Nephron progenitor cell (in vitro differentiated cells): ENCODE measurements at places on chromosomes 16 and 17.

DNA sequence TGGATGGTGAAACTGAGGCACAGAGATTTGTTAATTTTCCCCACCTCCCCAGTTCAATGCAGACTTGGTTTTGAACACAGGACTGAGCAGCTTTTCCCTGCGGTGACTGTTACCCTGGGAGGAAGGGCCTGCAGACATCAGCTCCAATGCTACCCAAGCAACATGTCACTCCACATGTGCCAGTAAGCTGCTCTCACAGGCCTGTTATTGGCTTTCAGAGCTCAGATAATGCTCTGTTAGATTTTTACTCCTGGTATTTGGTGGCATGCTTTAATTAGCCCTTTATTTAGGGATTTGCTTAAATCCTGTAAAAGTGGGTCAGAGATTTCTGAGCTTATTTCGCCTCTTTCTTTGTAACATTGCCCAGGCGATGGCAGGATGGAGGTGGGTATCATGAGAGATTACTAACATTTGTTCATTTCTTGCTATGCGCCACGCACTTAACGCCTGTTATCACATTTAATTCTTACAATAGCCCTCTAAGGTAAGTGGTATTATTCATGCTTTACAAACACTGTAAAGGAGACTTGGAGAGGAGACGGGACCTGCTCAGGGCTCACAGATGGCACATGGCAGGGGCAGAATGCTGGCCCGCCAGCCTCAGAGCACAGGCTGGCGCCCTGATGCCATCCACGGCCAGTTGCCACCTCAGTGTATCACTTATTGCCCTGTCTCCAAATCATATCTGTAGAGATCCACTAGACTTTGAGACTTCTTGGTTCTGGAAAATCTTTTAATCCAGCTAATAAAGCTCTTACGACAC lies 84.0 kb upstream of the CACNG5 start:
- no peaks in the 10 kb centered on the region for H3K27me3 ChIP-seq
- H3K4me1 ChIP-seq: peaks cover 45% of the 10 kb centered on the region
- no peak for DNase-seq
- no peak overlapping the region for H3K27ac ChIP-seq
- H3K4me3 ChIP-seq: no peak overlapping the region

DNA sequence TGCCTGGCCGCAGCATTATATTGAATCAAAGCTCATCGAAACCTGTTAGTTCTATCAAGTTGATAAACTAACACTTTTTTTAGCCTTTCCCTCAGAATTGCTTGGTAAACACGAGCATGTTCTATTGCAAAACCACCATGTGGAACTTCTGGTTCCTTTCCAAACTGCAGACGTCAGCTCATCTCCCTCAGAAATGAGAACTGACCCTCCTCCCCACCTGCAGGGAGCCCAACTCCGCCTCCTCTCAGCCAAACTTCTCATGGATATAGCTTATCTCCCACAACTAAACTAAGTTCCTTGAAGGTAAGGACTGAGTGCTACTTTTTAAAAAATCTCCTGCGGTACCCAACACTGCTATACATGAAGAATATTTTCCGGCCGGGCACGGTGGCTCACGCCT lies 6.7 kb downstream of the SHMT1 start:
- peaks cover 50% of the 10 kb centered on the region for H3K36me3 ChIP-seq
- no peak overlapping the region for H3K27ac ChIP-seq
- peaks cover 4% of the 10 kb centered on the region for H3K27me3 ChIP-seq
- H3K4me1 ChIP-seq: peaks cover 6% of the 10 kb centered on the region

DNA sequence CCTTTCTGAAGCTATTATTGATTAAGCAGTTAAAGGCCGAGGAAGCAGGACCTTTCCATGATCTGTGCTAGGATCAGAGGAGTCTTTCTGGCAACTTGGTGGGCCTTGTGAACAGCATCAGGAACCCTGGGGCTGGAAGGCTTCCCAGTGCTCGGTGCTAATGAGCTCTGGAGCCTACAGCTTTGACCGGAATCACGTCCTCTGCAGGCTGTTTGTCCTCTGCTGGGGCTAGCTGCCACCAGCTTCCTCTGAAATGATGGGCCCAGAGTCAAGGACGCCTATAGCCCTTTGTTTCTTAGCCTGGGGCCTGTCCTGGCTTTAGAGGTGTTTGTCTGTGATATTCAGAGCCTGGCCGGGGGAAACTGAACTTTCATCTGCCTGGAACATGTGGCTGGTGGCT lies 111.6 kb downstream of the SHISA9 start:
- H3K27me3 ChIP-seq: peaks cover 6% of the 10 kb centered on the region
- no peak for DNase-seq
- H3K4me1 ChIP-seq: peaks cover 32% of the 10 kb centered on the region
- no peak overlapping the region for H3K27ac ChIP-seq
- H3K4me3 ChIP-seq: no peak overlapping the region

- no peaks in the 10 kb centered on the region for H3K36me3 ChIP-seq
- H3K4me3 ChIP-seq: no peak overlapping the region
- H3K4me1 ChIP-seq: peaks cover 8% of the 10 kb centered on the region
Measured at GRCh38 chr17:31722251-31723056, 136.6 kb downstream of the COPRS start.

GRCh38 chr16:20385844-20386832 lies 18.4 kb downstream of the PDILT start:
- H3K36me3 ChIP-seq: no peaks in the 10 kb centered on the region
- peak overlapping the region; percentile 28 for H3K4me3 ChIP-seq
- H3K4me1 ChIP-seq: no peaks in the 10 kb centered on the region
- peak; percentile 81 for DNase-seq

- no peak overlapping the region for H3K4me3 ChIP-seq
- H3K36me3 ChIP-seq: no peaks in the 10 kb centered on the region
- H3K4me1 ChIP-seq: peaks cover 9% of the 10 kb centered on the region
- H3K27ac ChIP-seq: no peak overlapping the region
- no peak for DNase-seq
- peaks cover 3% of the 10 kb centered on the region for H3K27me3 ChIP-seq
Measured at GRCh38 chr17:10797476-10798328, 6.2 kb downstream of the TMEM238L start.

DNA sequence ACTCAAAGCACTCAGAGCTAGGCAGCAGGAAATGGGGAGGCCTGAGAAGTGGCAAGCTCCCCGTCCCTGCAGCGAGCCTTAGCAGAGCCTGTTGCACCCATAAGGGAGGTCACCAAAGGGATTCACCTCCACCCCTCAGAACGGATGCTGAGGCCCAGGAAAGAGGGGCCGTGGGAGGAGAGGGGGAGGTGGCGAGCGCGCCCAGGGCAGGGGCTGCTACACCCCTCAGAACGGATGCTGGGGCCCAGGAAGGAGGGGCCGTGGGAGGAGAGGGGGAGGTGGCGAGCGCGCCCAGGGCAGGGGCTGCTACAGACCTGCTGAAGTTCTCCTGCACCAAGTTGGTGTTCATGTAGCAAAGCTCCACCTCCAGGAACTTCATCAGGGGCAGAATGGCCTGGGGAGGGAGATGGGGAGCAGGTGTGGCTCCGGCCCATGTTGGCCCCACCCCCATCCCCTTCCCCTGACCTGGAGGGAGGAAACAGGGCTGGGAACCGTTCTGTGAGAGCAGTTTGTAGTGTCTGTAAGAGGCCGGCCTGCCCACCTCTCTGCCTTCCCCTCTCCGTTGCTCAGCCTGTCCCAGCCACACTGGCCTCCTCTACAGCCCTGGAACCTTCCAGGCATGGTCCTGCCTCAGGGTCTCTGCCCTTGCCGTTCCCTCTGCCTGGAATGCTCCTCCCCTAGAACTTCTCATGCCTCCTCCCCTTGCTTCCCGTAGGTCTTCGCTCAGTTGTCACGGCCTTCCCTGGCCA lies 11.4 kb downstream of the UNC13D start:
- H3K27me3 ChIP-seq: no peaks in the 10 kb centered on the region
- H3K36me3 ChIP-seq: no peaks in the 10 kb centered on the region

GRCh38 chr16:89575247-89576152 lies at the start of gene CPNE7:
TSS of gene CPNE7 (plus strand) at chr16:89575758. CDS start at chr16:89575898, 140 bp downstream.
- peaks cover 26% of the 10 kb centered on the region for H3K4me1 ChIP-seq
- peak; percentile 55 for DNase-seq
- H3K27ac ChIP-seq: no peak within 1 kb of the TSS
- H3K36me3 ChIP-seq: no peaks in the 10 kb centered on the region

- H3K27me3 ChIP-seq: peaks cover 19% of the 10 kb centered on the region
- no peak overlapping the region for H3K27ac ChIP-seq
- no peaks in the 10 kb centered on the region for H3K4me1 ChIP-seq
- H3K4me3 ChIP-seq: no peak overlapping the region
Measured at GRCh38 chr17:3440451-3440850, 6.8 kb upstream of the OR1E2 start.

DNA sequence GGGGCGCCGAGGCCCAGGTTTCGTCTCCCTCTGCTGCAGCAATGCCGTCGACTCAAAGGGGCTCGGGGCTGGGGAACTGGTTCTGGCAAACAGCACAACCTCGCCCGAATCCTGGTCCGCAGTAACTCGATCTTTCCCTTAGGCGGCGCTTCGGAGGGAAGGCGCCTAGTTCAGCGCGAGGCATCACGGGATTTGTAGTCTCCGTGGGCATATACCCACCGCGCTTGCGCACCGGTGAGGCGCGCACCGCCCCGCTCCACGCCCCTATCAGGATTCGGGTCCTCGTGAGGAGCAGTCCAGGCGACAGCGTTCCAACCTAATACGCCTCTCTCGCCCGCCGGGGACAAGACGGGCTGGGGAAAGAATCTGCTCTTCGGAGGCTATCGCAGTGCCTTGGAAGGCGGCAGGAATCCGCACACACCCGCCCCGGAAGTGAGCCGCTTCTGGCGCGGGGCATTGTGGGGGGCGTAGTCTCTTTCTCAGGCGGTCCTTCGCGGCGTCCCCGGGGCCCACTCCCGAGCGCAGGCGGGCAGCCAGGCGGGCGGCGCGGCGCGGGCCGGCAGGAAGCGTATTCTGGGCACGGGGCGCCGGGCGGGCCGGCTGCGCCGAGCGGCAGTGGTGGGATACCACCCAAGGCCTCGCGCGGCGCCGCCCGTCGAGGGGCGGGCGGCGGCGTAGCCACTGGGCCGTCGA lies at the start of gene THAP11:
TSS of gene THAP11 (plus strand) at position 505 of the 693 bp plus-strand sequence. CDS start 235 bp downstream, outside the sequence.
- peak within 1 kb of the TSS; percentile 99 for H3K27ac ChIP-seq
- DNase-seq: peak; percentile 96
- H3K27me3 ChIP-seq: peaks cover 4% of the 10 kb centered on the region
- no peaks in the 10 kb centered on the region for H3K36me3 ChIP-seq
- peaks cover 48% of the 10 kb centered on the region for H3K4me1 ChIP-seq

DNA sequence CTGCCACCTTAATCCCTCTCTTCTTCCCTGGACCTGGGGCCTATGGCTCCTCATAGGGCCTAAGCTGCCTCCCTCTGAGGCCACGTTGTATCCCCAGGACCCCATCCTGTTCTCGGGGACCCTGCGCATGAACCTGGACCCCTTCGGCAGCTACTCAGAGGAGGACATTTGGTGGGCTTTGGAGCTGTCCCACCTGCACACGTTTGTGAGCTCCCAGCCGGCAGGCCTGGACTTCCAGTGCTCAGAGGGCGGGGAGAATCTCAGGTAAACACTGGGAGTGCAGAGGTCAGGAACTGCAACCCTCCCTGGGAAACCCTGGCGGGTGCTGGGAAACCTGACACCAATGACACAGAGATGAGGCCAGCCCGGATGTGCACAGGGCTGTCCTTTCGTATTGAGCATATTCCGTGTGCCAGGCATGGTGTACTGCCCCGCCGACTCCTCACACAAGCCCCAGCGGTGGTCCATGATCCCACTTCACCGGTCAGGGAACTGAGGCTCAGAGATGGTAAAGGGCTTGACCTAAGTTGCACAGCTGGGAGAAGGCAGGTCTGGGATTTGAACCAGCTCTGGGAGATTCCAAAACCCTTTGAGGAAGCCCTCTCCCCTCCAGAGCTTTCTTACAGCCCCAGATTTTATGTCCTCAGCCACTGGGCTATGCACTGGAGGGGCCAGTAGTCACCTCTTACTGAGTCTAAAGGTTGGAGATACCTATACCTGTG lies 22.9 kb downstream of the ANKRD40 start:
- DNase-seq: peak; percentile 55
- peak overlapping the region; percentile 70 for H3K4me3 ChIP-seq
- H3K36me3 ChIP-seq: no peaks in the 10 kb centered on the region
- H3K27ac ChIP-seq: peak overlapping the region; percentile 98

DNA sequence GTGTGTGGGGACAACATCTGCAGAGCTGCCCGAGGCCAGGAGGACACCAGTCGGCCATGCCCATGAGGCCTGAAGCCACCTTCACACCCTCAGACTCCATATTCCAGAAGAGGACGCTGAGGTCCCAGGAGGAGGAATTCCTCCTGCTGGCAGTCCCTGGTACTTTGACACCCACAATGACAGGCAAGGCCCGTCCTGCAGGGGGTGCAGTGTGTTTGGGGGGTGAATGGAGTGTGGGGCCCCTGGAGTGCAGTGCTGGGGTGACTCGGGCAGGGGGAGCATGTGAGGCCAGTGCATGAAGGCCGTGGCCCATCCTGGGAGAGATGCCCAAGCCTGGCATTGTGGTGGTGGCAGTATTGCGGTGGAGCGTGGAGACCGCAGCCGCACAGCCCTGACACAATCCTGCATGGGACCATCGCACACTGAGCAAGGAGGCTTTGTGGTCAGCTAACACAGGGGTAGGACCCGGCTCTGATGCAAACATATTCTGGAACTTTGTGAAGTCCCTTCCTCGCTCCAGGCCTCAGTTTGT lies 52.2 kb downstream of the ZDHHC7 start:
- H3K27ac ChIP-seq: no peak overlapping the region
- no peak overlapping the region for H3K4me3 ChIP-seq
- DNase-seq: no peak
- peaks cover 21% of the 10 kb centered on the region for H3K27me3 ChIP-seq
- H3K36me3 ChIP-seq: no peaks in the 10 kb centered on the region
- H3K4me1 ChIP-seq: peaks cover 20% of the 10 kb centered on the region

DNA sequence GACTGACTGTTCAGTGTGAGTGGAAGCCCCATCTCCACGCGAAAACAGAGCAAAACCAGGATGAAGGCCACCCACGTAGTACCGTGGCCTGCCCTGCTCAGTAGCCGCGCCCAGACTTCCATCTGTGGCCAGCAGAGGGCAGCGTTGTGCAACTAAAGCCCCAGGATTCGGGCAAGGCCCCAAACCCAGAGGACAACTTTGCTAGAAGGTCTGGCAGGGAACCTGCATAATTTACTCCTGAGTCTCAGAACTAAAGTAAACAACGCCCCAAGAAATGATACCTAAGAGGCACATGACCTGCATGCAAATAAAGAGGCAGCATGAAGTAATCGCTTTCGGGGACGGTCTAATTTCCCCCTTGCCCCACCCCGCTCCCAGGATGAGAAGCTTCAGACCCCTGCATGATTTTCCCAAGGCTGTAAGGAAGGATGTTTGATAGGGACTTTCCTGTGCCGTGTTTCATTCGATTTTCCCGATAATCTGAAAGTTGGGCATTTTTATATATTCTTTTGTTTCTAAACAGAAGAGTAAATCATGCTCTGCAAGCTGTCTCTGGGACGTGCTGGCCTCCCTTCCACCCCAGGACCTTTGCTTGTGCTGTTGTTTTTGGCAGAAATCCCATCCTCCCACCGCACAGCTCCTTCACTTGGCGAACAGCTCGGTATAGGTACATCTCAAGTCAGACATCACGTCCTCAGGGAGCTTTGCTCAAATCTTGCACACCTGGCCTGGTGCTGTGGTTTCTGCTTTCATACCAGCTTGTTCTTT lies 18.6 kb downstream of the HSBP1 start:
- no peak overlapping the region for H3K4me3 ChIP-seq
- peaks cover 4% of the 10 kb centered on the region for H3K27me3 ChIP-seq

DNA sequence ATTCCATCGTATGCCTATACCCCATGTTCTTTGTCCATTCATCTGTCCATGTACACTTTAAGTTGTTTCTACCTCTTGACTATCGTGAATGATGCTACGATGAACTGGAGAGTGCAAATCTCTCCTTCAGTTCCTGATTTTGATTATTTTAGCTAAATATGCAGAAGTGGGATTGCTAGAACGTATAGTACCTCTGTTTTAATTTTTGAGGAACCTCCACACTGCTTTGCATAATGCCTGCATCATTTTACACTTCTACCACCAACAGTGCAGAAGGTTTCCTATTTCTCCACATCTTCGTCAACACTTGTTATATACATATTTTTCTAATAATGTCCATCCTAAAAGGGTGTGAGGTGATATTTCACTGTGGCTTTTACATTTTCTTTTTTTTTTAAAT lies 43.9 kb downstream of the SDR42E1 start:
- no peaks in the 10 kb centered on the region for H3K27me3 ChIP-seq
- no peaks in the 10 kb centered on the region for H3K36me3 ChIP-seq
- no peak overlapping the region for H3K27ac ChIP-seq
- no peak for DNase-seq
